ENCODE measurements at places on chromosomes 3 and 15. TPM values are rescaled to one million over a fixed set of nuclear protein-coding genes. Genes with fewer than 3 reads are reported as not detected.

Gene GPR27
- 1.3 TPM for total RNA-seq

Gene FAM107A
- total RNA-seq: not detected

Gene PCCB
- total RNA-seq: 58.9 TPM

Gene PLA2G4E
- not detected for total RNA-seq

Gene CA12
- 0.10 TPM for total RNA-seq

Gene ANKRD63
- total RNA-seq: not detected

DNA sequence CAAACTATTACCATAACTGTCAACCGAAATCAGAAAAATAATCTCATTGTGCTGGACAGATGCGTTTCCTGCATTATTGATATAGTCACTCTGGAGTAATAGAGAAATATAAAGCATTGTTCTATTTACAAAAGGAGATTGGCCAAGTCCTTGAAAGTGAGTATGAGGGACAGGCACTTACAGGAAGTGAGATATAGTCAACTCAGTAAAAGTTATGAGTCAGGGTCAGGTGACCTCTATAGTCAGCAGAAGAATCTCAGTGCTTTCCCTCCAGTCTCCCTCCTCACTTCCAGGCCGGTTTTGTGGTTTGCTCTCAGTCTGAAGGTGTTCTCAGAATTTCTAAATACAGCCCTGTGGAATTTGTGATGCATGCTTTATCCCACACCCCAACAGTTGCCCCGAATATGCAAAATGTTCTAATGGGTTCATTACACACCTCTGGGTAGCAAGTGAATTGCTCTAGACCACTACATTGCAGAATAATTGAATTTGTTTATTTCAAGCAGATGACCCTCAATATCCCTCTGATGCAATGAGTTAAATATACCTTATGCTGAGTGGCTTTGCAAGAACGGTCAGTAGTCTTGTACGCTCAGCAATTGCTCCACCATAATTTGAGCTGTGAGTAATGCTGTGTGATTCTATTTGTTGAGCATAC is 787.7 kb downstream of the MCTP2 start:
- no peak for DNase-seq

DNA sequence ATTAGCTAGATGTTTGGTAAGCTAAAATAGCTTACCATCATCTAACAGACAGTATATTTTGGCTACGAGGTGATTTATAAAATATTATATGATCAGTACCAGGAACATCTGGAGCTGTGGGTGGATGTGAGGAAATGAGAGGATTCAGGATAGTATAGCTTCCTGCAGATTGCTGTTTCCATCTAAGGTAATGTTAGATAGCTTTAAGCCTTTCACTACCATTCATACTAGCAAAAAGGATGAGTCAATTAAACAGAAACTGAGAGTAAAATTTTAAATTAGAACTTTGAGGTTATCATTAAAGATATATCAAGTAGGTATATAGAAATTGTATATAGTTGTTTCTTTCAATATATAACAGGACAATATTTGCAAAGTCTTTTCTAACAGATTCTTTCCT is 8.0 kb downstream of the ZBTB20 start:
- no peak for DNase-seq

- no peak for DNase-seq
Observed at GRCh38 chr3:104596054-104596453, 770.7 kb upstream of the ALCAM start.

DNA sequence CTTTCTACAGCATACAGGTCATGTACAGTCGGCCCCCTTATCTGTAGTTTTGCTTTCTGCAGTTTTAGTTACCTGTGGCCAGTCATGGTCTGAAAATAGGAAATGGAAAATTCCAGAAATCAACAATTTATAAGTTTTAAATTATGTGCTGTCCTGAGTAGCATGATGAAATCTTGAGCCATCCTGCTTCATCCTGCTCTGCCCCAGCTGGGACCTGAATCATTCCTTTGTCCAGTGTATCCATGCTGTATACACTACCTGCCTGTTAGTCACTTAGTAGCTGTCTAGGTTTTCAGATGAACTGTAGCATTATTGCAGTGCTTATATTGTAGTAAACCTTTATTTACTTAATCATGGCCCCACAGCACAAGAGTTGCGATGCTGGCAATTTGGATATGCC is 44.8 kb downstream of the AP4E1 start:
- DNase-seq: no peak

- no peak for DNase-seq
Observed at GRCh38 chr15:71143373-71144310, 28.4 kb downstream of the THSD4 start.
